ENCODE measurements at places on chromosomes 7 and 10.
A peak's percentile ranks its signal among the peaks of the same experiment; 100 is the strongest.

DNA sequence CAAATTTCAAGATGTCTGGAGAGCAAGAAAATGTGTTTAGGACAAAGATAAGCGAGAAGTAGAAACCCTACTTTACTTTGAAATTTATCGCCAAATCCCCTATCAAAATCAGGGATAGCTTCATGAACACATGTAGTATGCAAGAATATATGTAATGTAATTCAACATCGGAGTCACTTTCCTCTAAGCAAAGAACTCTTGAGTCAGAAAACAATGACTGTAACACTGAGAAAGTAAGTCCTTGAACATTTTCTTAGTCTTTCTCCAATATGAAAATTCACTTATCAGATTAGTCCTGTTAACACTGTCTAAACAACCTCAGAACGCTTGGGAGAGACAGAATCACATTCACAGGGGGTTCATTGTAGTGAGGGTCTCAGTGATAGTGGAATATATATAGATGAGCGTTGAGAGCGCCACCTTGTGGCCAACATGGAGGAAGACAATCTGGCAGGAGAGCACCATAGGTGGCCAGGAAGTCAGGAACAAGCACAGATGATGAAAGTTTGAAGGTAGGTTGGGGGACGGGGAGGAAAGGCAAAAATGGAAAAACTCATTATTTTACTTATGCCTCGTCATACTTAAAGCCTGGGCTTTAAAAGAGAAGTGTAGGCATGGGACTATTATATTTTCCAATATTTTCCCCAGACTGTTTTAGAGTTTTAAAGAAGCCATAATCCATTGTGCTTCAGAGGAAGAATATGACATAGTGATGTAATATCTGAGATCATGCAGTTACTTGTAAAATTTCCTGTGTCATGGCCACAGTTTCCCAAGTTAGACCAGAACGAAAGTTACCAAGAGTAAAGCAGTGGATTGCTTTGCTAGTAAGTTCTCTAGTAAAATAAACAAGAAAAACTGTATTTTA lies 115.5 kb upstream of the GNAI1 start:
- peak; percentile 15 for DNase-seq

DNA sequence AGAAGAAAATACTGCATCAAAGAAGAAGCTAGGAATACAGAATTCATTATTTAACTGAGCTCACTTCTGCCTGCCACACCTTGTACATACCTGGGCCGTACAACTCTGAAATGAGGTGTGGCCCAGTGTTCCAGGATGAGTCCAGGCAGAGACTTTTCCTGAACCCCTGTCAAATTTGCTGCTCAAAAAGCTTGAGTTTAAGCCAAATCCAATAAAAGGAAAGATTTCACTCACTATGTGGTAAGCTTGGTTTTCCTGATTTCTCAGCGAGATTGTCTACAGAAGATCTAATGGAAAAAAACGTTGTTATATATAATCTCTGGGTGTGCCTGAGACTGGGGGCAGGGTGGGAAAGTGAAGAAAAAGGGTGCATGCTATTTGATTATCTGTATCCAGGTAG lies 72.1 kb upstream of the EGFR start:
- DNase-seq, result no peak

- no peak for DNase-seq
Observed at GRCh38 chr10:19745672-19746071, 70.6 kb upstream of the PLXDC2 start.

- DNase-seq, result no peak
Observed at GRCh38 chr10:2949948-2950354, 117.4 kb upstream of the PFKP start.

- DNase-seq, result no peak
Observed at GRCh38 chr10:30553018-30553625, 76.4 kb downstream of the LYZL2 start.

- no peak for DNase-seq
Observed at GRCh38 chr7:122430710-122431109, 126.2 kb upstream of the FEZF1 start.

- DNase-seq, result peak; percentile 63
Observed at GRCh38 chr10:72552857-72553256, 73.0 kb downstream of the MICU1 start.

- DNase-seq, result no peak
Observed at GRCh38 chr7:17618652-17618974, 320.2 kb downstream of the AHR start.

DNA sequence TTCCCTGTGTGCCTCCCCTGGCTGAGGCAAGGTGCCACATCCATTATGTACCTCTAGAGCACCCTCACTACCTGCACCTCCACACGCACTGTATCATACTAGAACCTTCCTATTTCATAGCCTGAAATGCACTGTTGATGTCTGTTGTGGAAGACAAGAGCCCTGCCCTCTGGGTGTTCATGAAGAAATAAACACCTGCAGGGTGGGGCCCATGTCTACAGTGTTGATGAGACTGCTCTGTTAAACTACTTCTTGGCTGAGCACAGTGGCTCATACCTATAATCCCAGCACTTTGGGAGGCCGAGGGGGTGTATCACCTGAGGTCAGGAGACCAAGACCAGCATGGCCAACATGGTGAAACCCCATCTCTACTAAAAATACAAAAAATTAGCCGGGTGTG lies 14.0 kb downstream of the SORBS1 start:
- no peak for DNase-seq

DNA sequence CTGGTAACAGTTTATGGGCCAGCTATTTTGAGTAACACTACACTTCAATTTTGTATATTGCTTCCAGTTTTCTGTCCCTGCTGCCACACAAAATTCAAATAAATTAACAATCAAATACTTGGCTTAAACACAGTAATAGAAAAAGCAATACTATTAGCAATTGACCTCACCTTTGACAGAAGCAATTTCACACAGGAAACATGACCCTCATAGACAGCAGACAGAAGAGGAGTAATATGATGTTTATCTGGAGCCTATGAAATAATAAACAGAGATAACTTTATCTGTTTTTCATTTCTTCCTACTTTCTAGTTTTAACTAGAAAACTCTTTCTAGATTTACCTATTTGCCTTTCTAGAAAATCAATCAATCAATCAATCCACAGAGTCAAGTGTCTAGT lies 26.7 kb downstream of the MTPN start:
- DNase-seq, result no peak

DNA sequence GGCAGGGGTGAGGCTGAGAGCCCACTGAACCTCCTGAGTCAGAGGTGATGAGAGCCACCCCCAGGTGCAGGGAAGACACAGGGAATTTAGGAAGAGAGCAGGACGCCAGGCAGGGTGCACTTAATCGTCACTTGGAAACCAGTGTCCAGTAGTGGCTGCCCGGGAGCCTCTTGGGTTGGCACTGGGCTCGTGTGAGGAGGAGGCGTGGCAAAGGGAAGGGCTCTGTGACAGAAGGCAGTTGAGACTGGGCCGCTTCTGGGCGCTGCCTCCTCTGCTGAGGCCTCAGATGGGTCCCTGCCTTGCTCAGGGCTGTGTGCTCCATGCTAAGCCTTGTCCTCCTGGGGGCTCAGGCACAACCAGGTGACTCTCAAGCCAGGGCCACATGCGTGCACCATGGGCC lies 13.3 kb downstream of the RET start:
- no peak for DNase-seq

- DNase-seq, result no peak
Observed at GRCh38 chr10:33107953-33108352, 149.9 kb upstream of the ITGB1 start.

- peak; percentile 63 for DNase-seq
Observed at GRCh38 chr10:11270135-11270857, 252.6 kb downstream of the CELF2 start.

- DNase-seq, result no peak
Observed at GRCh38 chr7:86765931-86766330, 122.2 kb downstream of the GRM3 start.

GRCh38 chr7:68955656-68956055 lies 642.6 kb upstream of the AUTS2 start:
- DNase-seq, result no peak

GRCh38 chr7:146636033-146636356 lies 519.4 kb downstream of the CNTNAP2 start:
- no peak for DNase-seq

GRCh38 chr7:121516821-121517220 lies 120.7 kb upstream of the FAM3C start:
- no peak for DNase-seq

DNA sequence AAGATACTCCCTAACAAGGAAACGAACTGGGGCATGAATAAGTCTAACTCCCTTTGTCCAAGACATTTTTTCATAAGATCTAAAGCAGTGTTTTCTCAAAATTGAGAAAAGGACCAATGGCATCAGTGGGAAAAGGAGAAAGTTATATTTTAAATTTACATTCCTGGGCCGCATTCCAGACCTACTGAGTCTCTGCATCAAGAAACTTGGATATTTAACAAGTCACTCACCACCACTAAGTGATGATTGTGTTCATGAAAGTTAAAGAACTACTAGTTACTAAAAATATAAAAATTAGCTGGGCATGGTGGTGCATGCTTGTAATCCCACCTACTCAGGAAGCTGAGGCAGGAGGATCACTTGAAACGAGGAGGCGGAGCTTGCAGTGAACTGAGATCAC lies 149.6 kb upstream of the MEOX2 start:
- no peak for DNase-seq

GRCh38 chr7:92648067-92648466 lies 57.9 kb upstream of the FAM133B start:
- no peak for DNase-seq

GRCh38 chr10:90321132-90321816 lies 536.6 kb downstream of the HTR7 start:
- no peak for DNase-seq

GRCh38 chr7:82211333-82211732 lies 232.2 kb downstream of the CACNA2D1 start:
- DNase-seq, result no peak

DNA sequence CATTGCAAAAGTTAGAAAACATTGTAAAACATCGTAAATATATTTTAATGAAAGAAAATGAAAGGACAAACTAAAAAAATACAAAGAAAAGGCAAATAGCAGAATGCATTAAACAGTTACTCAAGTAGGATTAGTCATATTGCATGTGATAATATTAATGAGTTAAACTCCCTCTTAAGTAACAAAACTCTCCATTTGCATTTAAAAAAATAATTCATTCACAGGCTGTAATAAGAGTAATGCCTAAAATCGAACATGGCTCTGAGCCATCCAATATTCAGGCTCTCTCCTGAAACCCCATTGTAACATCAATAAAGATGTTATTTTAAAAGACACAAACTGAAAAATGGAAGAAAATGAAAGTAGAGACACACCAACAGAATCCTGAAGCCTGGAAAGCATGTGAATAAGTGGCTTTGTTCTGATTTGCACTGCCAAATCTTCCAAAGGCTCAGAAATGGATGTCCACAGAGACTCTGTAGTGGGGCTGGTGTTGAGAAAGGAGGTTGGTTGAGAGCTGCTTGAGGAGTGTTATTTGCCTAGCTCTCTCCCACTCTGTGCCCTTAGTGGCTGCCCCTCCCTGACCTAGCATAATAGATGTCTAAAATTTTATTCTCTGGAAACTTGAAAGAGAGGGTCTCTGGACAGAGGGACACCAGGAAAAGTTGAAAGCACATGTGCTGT lies 268.3 kb upstream of the MEOX2 start:
- DNase-seq, result no peak

GRCh38 chr10:47025253-47025539 lies 114.0 kb downstream of the PTPN20 start:
- DNase-seq, result no peak
